ENCODE measurements at places on chromosomes 12 and 14.

GRCh38 chr12:53076461-53076860 is 2.7 kb downstream of the SPRYD3 start:
- no peak for DNase-seq

- DNase-seq, result no peak
Observed at GRCh38 chr14:32428875-32429274, 99.8 kb downstream of the AKAP6 start.

DNA sequence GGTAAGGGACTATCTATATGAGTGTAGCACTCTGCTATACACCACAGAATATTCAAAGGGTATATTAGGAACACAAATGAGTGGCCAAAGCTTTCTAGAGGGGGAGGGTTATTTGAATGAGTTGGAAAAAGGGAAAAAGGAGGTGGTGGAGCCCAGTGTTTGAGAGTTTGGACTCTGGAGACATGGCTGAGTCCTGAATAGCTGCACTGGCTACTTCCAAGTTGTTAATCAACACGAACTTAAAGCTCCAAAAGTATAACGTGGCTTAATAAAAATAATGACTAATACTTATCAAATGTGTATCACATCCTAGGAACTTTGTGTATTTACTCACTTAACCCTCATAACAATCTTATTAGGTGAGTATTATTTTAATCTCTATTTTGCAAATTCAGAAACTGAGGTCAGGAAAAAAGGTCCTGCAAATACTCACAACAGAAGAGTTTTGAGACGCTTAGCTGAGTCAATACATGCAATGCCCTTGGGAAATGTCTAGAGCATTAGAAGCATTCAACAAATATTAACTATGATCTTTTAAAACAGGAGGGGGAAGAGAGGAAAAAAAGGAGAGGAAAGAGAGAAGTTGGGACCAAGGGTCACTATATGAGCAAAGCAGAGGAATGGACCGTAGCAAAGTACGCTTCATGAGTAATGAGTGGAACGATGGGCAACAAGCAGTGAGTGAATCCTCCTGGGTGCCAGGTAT is 189.5 kb upstream of the HMGA2 start:
- DNase-seq, result no peak

DNA sequence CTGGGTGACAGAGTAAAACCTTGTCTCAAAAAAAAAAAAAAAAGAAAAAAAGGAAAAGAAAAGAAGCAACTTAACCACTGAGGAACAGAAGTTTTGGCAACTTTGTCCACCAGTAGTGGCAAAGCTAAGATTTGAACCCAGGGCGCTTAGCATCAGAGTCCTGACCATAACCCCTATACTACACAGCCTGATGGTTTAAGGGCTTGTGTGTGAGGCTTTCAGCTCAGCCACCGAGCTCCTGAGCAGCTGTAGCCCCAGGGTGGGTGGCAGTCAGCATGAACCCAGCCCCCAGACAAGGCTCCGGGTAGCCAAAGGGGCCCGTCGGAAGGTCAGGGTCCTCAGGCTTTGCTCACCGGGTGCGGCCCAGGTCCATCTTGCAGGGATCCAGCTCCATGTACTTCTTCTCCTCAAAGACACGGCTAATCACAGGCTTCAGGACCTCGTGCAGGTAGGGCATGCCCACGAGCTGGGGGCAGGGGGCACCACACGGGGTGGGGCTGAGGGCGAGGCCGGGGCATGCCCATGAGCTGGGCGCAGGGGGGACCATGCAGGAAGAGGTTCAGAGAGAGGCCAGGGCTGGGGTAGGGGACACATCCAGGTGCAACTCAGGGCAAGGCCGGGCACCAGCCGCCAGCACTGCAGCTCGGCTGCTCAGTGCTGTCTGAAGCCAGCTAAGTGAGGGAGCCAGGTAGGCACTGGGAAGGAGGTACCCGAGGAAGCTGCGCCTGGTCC is 20.9 kb downstream of the RASAL1 start:
- no peak for DNase-seq

- peak; percentile 20 for DNase-seq
Observed at GRCh38 chr12:95918194-95918993, 24.0 kb downstream of the CCDC38 start.

DNA sequence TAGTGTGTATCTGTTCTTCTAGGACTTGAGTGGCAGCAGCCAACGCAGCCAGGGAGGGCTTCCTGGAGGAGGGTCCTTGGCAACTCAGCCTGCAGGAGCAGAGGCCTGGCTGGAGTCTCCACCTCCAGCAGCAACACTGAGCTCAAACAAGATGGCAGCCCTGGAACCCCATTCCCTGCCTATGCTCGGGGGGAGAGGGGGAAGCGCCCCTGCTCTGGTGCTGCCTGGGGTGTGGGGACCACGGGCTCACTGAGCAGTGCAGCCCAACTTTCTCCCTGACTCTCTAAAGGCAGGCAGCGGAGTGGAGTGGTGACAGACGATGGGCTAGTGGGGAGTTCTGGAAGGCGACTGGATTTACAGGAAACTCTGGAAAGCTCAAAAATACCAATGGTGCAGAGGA is 160.7 kb downstream of the CALM1 start:
- no peak for DNase-seq

GRCh38 chr14:74975059-74975810 is 19.8 kb upstream of the PGF start:
- DNase-seq, result no peak

All from ELF-1 (cell line).